ENCODE measurements at places on chromosomes 11 and 22. TPM values are rescaled to one million over a fixed set of nuclear protein-coding genes. Genes with fewer than 3 reads are reported as not detected.

DNA sequence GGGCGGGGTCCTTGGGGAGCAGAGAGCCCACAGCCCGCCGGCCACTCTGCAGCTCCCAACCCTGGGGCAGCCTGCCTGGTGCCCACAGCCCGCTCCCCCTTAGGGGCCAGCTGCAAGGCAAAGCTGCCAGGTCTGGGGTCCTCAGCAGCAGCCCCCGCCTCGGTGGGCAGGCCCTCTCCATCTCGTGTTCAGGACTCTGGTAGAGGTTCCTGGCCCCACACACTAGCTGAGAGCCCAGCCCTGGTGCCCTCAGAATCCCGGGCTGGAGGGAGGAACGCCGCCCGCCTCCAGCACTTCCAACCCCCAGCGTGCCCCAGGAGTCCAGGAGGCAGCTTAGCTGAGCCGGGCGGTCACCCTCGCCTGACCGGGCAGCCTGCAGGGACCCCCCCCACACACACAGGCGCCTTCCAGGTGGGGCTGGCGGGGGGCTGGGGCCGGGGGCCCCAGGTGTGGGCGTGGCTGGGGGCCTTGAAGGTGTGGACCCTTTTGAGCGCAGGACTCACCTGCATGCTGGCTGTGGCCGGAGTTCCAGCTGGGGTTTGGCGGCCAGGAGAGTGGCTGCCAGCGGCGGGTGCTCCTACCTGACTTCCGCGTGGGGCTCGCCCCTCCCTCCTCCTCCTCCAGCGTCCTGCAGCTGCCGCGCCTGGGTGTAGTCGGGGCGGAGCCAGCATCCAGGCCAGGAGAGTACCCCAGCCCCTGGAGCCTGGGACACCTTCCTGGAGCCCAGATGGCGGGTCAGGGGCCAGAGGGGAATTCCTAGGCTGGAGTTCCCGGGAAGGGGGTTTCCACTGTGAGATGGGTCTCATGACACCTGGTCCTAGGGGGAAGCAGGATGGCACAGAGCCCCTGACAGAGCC, at the start of gene ANO9:
ANO9 (minus strand) TSS at position 594 of the 857 bp plus-strand sequence; CDS start at position 509, 85 bp downstream.
- DNase-seq: peak; percentile 60

- DNase-seq: no peak
These were observed 19.3 kb downstream of the PRR33 start for GRCh38 chr11:1872267-1872985.

GRCh38 chr22:24330636-24331035, 60.0 kb downstream of the SPECC1L start:
- no peak for DNase-seq

DNA sequence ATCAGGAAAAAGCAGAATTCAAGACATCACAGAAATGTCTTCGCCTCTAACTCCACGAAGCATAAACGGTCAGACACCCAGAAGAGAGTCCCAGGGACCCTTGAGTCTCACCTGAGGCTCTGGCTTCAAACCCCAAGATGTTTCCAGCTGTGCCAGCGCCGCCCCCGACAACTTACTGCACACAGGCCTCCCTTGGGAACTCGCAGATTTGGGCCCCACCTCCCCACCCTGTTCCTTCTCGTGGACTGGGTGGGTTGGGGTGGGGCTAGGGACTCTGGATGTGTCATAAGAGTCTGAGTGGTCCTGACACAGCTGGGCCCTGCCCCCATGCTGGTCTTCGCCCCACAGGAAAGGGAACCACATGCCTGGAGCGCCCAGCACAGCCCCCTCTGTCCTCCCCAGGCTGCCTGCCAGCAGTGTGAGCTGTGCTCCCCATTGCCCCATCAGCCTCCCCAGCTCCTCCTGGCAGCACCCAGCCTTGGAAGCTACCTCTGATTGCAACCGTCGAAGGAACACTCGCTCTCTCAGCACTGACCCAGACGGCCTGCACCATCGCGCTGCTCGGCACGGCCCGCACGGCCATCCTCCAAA, 147.5 kb downstream of the CRYBB2 start:
- DNase-seq: no peak

GRCh38 chr11:129680907-129681306, 134.7 kb upstream of the TMEM45B start:
- no peak for DNase-seq

FAM83F gene
- total RNA-seq: 6.8 TPM

GAS2L1 gene
- total RNA-seq: 0.28 TPM

OR8G1 gene
- total RNA-seq: not detected

Measured in CD4-positive, alpha-beta T cell (primary cell).